Activated CD8-positive, alpha-beta memory T cell treated with anti-CD3 and anti-CD28 coated beads, Interleukin-2, amount 10 ng/mL, durations not matched to agents 7 days and 5 days (primary cell): ENCODE measurements at places on chromosomes 6 and 20.

- no peak for DNase-seq
Measured at GRCh38 chr6:74626288-74626687, 579.6 kb downstream of the COL12A1 start.

GRCh38 chr20:20138301-20139064 lies 86.2 kb downstream of the CFAP61 start:
- DNase-seq, result no peak

- no peak for DNase-seq
Measured at GRCh38 chr6:107665382-107665781, 158.7 kb downstream of the SCML4 start.

- no peak for DNase-seq
Measured at GRCh38 chr6:94175465-94175864, 756.1 kb upstream of the EPHA7 start.

DNA sequence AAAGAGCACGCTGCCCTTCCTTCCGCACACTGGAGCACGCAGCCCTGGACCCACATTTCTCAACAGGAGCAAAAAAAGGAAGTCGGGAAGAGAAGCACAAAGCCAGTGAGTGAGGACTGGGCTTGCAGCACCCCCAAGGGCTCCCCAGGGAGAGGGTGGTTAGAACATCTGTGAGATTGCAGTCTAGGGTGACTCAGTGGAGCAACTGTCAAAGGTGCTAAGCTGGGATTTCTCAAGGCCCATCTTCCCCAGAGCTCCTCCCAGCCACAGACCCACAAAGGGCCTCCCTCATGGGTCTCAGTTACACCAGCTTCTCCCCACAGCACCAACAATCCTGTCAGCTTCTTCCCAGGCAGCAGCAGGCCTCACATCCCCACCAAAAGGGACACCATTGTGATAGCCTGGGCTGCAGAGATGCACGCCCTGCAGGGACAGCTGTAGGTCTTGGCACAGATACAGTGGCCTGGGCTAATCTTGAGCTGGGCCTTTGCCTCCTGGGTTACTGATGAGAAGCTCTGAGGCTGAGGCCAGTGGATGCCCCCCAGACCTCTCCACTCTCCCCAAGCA lies 39.6 kb upstream of the CD93 start:
- DNase-seq, result no peak

DNA sequence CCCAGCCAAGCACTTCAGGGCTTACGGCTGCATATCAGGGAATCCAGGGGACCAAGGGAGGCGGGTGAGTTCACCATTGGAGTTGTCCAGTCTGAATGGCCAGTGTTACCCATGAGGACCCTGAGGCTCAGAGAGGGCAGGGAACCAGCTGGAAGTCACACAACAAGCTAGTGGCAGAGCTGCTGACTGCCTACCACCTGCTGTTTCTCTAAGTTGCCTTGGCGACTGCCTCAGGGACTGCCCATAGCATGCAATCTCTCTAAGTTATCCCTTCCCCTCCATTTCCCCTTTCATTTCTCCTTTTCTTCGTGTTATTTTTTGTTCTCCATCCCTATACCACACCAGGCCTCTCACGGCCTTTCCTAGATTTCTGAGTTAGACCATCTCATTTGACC lies 71.8 kb upstream of the SIRPA start:
- DNase-seq, result no peak

- no peak for DNase-seq
Measured at GRCh38 chr6:7324520-7324919, 11.5 kb upstream of the SSR1 start.

- peak; percentile 64 for DNase-seq
Measured at GRCh38 chr20:17895641-17896171, 72.9 kb downstream of the SNX5 start.
